ENCODE measurements at places on chromosomes 1 and 21. TPM values are rescaled to one million over a fixed set of nuclear protein-coding genes. Genes with fewer than 3 reads are reported as not detected.

MATN1 gene
- under 0.01 TPM for total RNA-seq

DNA sequence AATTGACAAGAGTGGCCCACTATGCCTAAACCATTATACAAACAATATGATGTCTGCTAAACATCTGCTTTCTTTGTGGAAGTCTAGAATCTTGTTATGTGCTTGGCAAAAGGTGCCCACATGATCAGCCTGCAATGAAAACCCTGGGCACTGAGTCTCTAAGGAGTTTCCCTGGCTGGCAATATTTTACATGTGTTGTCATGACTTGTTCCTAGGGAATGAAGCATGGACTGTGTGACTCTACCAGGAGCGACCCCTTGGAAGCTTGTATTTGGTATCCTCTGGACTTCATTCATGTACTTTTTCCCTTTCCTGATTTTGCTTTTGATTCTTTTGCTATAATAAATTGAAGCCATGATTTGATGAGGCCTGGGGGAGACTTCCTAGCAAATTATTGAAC lies 324.9 kb downstream of the HHIPL2 start:
- DNase-seq, result no peak

- no peak for DNase-seq
Measured at GRCh38 chr1:231779081-231779480, 152.5 kb downstream of the DISC1 start.

GRCh38 chr21:42388740-42389448 lies 7.0 kb downstream of the TMPRSS3 start:
- DNase-seq, result no peak

All from lung microvascular endothelial cell (primary cell).